Mesenchymal stem cell (in vitro differentiated cells and primary cell): ENCODE measurements at places on chromosomes 7 and 10.

DNA sequence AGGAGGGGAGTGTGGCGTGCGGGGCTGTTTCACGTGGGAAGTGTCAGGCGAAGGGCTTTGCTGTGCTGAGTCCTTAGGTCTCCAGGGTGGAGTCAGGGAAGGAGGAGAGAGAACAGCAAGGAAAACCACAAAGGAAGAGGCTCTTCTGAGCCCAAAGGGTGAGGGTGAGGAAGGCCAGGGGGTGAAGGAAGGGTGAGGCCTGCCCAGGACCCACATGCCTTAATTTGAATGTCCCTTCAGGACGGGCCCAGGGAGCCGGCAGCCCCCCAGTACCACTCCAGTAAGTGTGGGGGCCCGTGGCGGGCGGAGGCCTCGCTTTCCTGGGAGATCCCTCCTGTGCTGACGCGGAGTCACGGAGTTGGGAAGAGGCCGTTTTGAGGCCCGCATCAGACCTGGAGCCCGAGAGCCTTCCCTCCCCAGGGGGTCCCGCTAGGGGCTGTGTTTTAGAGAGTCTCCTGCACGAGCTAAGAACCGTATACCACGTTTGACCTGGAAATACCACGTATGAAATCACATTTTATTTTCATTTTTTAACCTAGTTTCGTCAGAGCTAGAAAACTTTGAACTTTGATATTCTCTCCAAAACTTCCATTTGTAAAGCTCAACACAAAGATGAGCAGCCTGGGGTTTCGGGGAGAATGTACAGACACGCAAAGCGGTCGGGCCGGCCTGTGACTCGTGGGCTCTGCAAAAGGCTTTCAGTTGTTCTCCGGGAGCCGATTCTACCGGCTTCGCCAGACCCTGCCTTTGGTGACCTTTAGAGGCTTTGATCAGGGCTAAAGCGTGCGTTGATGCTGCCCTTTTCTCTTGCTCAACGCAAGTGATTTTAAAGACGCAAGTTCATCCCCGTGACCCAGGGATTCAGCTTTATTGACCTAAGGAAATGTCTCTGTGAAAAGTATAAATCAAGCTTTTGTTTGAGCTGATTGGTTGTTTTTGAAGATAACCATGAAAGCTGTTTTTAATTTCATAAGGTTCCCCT lies 23.6 kb upstream of the TTYH3 start:
- DNase-seq = no peak

GRCh38 chr10:118626953-118627352 lies 31.5 kb upstream of the PRLHR start:
- DNase-seq = no peak

DNA sequence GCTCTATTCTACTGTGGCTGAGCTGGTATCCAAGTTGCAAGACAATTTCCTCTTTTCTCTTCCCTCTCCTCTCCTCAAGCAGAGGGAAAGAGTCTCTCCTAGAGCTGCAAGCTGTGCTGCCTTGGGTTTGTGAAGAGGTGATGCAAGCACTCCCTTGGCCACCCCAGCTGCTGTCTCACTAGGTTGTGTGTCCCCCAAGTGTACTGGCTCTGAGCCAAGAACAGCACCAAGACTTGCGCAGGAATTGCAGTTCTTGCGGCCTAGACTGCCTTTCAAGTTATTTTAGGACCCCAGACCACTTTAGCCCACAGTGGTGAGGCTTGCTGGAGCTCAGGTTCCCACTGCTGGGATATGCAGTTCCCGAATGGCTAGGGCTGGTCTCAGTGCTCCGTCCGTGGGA lies 411.6 kb downstream of the DPP6 start:
- DNase-seq = no peak

- no peak for DNase-seq
Observed at GRCh38 chr7:2487586-2488271, 11.5 kb upstream of the GRIFIN start.

DNA sequence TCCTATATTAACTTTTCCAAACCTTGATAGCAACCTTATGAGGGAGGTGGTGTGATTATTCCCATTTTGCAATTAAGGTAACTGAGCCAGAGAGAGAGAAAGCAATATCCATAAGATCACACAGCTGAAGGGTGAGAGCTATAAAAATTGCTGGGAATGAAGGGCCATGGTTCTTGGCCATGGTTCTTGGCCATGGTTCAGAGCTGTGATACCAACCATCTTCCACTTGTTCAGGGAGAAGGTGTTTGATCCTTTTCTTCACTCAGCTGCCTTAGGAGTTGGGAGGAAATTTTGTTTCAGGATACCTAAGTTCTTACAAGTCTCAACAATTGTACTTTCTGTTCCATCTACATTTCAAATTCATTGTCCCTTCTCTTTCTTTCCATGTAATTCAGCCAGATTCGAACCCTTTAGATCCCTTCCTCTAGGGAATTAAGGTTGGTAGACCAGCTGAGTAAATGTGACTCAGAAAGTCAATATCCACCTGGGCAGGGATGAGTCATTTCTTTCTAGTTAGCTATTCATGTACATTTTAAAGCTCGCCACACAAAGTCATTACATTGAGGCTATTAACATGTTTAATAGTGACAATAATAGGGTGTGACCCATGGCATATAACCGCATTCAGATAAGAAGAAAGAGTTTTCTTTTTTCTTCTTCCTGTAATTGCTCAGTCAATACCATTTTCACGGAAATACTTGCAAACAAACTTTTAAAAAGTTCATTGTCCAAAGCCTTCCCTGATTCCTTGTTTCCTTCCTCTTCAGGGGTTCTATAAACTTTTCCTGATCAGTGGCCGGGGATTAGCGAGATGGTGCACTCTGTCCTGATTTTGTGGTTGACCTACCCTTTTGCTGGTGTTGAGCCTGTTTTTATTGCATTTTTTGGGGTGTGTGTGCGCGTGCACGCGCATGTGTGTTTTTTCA lies 143.4 kb downstream of the TCF7L2 start:
- DNase-seq = peak; percentile 60

GRCh38 chr7:13727279-13727678 lies 262.2 kb downstream of the ETV1 start:
- no peak for DNase-seq

GRCh38 chr10:110764793-110765512 lies 106.8 kb upstream of the PDCD4 start:
- no peak for DNase-seq

DNA sequence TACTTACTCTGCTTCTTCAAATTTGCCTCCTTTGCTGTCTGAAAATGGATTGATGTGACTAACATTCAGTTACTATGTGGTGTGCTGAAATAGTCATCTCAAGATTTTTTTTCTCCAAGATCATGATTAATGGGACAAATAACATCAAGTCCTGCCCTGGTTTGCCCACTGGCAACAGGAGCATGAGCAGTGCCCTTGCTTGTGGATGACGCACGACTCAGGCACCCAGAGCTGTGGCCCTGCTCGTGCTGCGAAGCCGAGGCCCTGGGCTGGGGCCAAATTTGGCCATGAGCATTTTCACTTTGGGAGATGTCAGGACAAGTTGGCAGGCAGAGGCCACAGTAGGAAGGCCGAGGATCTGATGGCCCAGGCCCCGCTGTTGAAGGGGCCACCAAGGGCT lies 239.8 kb upstream of the IGFBP3 start:
- no peak for DNase-seq

GRCh38 chr7:31023877-31024276 lies 28.2 kb upstream of the ADCYAP1R1 start:
- DNase-seq = no peak

DNA sequence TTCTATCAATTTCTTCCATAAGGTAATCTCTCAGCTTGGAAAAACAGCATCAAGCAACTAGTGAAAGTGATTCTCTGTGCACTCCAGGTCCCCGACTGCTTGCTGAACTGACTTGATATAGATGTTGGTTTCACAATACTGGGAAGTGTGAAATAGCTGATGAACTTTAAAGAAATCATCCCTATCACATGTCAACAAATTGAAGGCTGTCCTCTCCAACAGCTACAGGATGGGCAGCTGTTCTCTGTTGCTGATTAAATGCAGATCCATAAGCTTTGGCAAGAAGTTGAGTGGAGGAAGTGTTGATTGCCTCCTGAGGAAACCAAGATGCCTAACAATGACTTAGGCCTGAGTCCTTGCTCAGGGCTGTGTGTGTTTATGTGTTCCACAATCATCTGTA lies 130.4 kb upstream of the GDF10 start:
- DNase-seq = no peak

- DNase-seq = peak; percentile 74
Observed at GRCh38 chr10:58818900-58819299, 306.2 kb downstream of the BICC1 start.

GRCh38 chr7:27169658-27170425 lies 4.3 kb downstream of the HOXA10 start:
- DNase-seq = peak; percentile 66

DNA sequence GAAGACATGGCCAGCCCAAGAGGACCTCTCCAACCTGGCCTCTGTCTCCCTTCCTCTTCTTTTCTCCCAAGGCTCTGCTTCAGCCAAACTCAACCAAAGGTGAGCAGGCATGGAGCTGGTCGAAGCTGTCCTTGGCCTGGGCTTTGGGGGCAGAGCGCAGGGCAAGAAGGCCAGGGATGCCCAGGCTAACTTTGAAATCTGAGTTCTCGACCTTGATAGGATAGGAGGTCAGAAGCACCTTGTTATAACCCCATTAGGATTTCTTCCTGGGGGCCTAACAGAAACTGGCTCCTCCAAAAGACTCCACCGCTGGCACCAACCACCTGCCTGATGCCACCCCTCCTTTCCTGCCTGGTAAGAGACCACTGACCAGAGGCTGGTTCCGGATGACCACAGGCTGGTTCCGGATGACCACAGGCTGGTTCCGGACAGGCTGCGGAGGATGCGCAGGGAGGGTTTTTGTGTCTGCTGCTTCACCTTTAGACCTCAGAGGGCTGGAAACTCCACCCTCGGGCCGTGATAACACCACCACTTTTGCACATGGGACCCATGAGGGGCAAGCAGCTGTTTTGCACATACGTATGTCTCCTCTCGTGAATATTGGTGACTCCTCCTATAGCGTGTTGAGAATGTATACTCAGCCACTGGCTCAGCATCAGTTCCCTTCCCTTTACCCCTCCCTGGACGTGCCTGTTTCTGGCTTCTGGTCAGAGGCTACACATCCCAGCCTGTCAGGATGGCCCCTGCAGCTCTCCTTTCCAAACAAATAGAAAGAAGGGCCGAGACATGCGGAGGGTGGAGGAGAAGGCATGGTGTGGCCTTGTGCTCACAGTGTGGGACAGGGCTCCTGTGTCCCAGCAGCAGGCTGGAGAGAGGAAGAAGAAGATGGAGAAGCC lies 140.1 kb downstream of the DNAJB6 start:
- no peak for DNase-seq

DNA sequence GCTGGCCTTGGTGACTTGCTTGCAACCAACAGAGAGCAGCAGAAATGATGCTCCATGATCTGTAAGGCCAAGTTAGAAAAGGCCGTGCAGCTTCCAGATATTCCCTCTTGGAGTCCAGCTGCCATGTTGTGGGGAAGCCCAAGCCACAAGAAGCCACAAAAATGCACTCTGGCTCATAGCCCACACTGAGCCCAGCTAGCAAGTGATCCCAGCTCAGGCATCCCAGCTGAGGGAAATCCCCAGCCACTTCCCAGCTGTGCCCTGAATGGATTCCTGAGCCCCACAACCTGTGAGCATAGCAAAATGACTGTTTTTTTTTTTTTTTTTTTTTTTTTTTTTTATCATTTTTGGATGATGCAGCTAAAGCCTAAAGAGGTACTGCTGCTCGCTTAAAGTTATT lies 11.1 kb upstream of the SDK1 start:
- peak; percentile 29 for DNase-seq

- no peak for DNase-seq
Observed at GRCh38 chr10:37478381-37478780, 353.0 kb downstream of the ANKRD30A start.

DNA sequence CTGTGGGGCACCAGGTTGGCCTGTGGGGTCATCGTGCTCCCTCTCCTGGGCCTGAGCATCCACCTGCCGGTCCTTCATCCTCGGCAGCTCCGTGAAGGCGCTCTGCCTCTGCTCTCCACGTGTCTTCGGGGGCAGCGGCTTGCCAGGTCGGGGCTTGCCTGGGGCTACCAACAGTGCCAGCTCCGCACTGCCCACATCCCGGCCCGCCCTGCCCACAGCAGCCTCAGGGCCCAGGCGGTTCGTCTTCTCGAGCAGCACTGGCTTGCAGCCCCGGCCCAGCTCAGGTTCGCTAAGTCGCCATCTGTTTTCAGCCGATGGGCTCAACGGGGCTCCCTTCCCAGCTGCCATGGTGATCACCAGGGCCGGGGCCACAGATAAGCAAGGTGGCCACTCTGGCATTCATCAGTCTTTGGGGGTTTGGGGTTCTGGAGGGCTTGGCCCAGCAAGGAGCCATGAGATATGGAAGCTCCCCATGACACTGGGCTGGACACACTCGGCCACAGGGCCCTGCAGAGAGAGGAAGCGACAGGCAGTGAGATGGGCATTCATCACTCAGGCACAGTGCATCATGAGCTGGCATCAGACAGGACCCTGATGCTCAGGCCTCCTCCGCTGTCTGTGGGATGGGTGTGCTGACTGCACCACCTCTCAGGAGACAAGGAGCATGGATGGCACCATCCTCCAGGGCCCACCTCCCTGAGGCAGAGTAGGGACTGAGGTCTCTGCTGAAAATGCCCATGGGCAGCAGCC lies 15.5 kb downstream of the ZNF488 start:
- no peak for DNase-seq

DNA sequence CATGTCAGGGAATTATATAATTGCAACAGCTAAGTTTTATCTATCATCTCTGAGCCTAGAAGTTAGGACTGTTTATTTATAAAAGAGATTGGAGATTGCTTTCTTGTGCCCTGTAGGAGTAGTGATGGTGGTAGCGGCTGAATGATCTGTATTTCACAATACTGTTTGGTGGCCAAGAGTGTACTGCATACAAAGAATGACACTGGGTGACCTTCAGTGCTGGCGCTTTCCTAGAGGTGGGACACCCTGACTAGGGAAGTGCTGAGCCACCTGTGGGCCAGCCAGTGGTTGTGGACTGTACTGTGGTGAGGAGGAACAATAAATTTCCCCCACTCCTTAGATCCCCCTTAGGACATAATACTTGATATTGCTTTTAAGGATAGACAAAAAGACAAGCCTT lies 53.0 kb downstream of the COPG2 start:
- no peak for DNase-seq

GRCh38 chr7:1503816-1504775 lies at the start of gene INTS1:
INTS1 (minus strand) TSS chr7:1504389; CDS start chr7:1503960, 429 bp downstream.
- DNase-seq = peak; percentile 90

DNA sequence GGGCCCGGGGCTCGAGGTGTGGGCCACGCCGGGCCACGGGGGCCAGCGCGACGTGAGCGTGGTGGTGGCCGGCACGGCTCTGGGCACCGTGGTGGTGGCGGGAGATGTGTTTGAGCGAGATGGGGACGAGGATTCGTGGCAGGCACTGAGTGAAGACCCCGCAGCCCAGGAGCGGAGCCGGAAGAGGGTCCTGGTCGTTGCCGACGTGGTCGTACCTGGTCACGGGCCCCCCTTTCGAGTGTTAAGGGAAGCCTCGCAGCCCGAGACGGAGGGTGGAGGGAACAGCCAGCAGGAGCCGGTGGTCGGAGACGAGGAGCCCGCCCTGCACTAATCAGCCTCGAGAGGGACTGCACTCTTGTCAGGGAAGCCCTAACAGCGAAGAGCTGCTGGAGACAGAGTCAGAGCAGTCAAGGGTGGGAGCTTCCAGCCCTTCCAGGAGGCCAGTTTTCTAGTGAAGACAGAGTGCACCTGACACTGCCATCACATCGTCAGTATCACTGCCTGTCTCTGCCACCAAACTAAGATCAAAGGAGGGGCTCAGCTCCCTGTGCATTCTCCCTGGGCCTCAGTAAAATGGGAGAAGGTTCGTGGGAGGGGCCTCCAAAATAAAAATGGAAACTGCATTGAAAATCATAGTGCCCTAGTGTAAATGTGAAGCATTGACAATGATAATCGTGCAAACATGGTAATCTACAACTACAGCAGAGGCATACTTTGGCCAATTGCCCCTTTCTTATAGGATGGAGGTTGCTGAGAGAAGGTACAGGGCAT lies 1.3 kb downstream of the MBLAC1 start:
- DNase-seq = peak; percentile 60
